ENCODE measurements at places on chromosomes 5 and 9.
A peak's percentile ranks its signal among the peaks of the same experiment; 100 is the strongest.

DNA sequence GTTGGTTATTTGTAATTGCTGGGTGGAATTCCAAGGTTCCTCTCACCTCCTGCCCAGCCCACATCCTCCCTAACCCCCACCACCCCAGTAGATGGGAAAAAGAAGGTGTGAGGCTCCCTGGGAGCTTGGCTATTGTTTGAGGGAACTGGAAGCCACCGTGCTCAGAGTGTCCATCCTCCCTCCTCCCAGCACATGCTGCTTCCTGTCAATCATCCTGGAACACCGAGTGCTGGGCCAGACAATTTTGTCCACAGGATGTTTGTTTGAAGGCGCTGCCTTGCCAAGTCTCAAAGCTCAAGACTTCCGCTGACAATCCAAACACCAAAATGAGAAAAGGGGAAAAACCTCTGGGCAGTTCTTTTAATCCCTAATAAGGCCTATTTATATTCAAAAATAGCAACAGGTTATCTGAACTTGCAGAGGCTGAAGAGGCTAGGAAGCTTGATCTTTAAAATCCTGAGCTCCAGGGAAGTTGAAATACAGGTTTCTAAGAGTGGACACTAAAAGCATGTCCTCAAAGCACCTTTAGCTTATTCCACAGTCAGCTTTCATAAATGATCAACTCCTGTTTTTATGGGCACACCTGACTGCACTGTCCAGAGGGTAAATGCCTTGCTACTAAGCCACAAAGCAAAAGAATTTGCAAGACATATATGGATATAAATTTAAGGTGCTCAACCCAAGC lies 286.7 kb downstream of the NFIB start:
- no peak overlapping the region for H3K27ac ChIP-seq
- H3K4me1 ChIP-seq = 0 out of 2 replicates have a peak, but pooled peaks cover 3% of the 10 kb centered on the region
- H3K36me3 ChIP-seq = no peaks in the 10 kb centered on the region
- H3K27me3 ChIP-seq = no peaks in the 10 kb centered on the region
- DNase-seq = no peak

- H3K36me3 ChIP-seq = no peaks in the 10 kb centered on the region
- H3K4me3 ChIP-seq = no peak overlapping the region
- H3K27ac ChIP-seq = no peak overlapping the region
These were observed 208.0 kb upstream of the PDE4D start for GRCh38 chr5:60101573-60101972.

DNA sequence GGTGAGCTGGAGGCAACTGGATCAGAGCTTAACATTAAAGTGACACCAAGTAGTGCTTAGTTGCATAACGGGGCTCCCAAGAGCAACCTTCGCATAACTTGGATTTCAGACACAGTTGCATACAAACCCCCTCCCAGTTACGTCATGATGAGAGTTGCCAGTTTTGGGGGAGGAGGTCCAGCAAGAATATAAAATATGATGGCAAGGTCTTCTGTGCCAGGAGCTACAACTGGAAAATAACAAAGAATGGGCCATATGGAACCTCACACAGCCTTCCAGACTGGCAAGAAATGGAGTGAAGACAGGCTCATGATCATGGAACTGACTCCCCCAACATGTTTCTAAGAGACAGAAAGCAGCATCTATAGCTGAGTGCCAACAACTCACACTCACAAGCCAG lies 8.5 kb downstream of the SPOCK1 start:
- no peaks in the 10 kb centered on the region for H3K36me3 ChIP-seq
- H3K27ac ChIP-seq = no peak overlapping the region
- DNase-seq = no peak
- H3K4me3 ChIP-seq = no peak overlapping the region
- H3K27me3 ChIP-seq = no peaks in the 10 kb centered on the region

- no peak within 1 kb of the TSS for H3K4me3 ChIP-seq
- H3K36me3 ChIP-seq = no peaks in the 10 kb centered on the region
- no peak within 1 kb of the TSS for H3K27ac ChIP-seq
- no peak for DNase-seq
- no peaks in the 10 kb centered on the region for H3K27me3 ChIP-seq
- H3K4me1 ChIP-seq = no peaks in the 10 kb centered on the region
These were observed at the start of the genes BHMT2 and DMGDH for GRCh38 chr5:79069488-79070349. TSS of gene BHMT2 (plus strand) at chr5:79069767. CDS start at chr5:79069783, 16 bp downstream. TSS of gene DMGDH (minus strand) at chr5:79069674. CDS start at chr5:79069620, 54 bp downstream.

DNA sequence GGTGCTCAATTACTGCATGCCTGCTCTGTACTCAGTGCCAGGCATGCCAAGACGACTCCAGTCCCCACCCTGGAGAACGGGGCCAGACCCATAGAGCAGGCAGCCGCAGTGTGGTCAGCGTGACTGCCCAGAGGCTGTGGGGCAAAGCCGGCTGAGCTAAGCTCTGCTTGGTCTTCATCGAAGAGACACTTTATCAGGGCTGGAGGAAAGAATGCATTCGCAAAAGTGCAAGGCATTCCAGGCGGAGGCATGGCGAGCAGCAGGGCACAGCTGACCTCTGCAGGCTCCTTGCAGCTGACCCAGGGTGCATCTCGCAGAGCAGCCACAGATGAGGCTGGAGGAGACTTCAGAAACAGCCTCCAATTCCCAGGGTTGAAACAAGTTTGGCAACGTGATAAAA lies 13.6 kb downstream of the MED27 start:
- no peak for DNase-seq
- no peaks in the 10 kb centered on the region for H3K27me3 ChIP-seq
- no peaks in the 10 kb centered on the region for H3K4me1 ChIP-seq
- no peaks in the 10 kb centered on the region for H3K36me3 ChIP-seq
- H3K27ac ChIP-seq = no peak overlapping the region
- H3K4me3 ChIP-seq = no peak overlapping the region

DNA sequence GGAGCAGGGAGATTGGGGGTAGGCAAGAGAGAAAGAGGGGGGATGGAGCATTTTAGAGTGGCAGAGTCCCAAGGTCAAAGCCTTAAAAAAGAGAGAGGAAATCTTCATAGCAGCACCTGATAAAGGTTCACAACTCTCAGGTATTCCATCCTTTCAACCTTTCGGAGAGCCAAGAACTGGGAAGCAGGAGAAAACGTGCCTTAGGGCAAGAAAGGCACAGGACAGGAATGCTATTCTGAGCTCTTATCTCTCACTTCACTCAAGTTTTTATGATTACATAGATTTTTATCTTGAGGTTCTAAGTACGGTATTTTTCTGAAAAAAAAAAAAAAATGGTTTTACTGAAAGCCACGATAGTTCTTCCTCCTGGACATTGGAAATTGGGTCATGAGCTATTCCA lies 34.5 kb upstream of the SMAD5 start:
- H3K4me3 ChIP-seq = no peak overlapping the region
- H3K4me1 ChIP-seq = peaks cover 7% of the 10 kb centered on the region
- H3K27ac ChIP-seq = no peak overlapping the region
- DNase-seq = no peak
- no peaks in the 10 kb centered on the region for H3K36me3 ChIP-seq

- H3K27ac ChIP-seq = no peak within 1 kb of the TSS
- DNase-seq = no peak
- H3K27me3 ChIP-seq = peaks cover 24% of the 10 kb centered on the region
- no peaks in the 10 kb centered on the region for H3K4me1 ChIP-seq
These were observed at the start of gene RORB for GRCh38 chr9:74496819-74497747. TSS of gene RORB (plus strand) at chr9:74497335. CDS start at chr9:74497977, 642 bp downstream.

GRCh38 chr9:42388846-42389245 lies 205.4 kb downstream of the SPATA31A6 start:
- no peak overlapping the region for H3K4me3 ChIP-seq
- H3K27ac ChIP-seq = no peak overlapping the region
- H3K27me3 ChIP-seq = no peaks in the 10 kb centered on the region
- no peak for DNase-seq
- no peaks in the 10 kb centered on the region for H3K36me3 ChIP-seq

DNA sequence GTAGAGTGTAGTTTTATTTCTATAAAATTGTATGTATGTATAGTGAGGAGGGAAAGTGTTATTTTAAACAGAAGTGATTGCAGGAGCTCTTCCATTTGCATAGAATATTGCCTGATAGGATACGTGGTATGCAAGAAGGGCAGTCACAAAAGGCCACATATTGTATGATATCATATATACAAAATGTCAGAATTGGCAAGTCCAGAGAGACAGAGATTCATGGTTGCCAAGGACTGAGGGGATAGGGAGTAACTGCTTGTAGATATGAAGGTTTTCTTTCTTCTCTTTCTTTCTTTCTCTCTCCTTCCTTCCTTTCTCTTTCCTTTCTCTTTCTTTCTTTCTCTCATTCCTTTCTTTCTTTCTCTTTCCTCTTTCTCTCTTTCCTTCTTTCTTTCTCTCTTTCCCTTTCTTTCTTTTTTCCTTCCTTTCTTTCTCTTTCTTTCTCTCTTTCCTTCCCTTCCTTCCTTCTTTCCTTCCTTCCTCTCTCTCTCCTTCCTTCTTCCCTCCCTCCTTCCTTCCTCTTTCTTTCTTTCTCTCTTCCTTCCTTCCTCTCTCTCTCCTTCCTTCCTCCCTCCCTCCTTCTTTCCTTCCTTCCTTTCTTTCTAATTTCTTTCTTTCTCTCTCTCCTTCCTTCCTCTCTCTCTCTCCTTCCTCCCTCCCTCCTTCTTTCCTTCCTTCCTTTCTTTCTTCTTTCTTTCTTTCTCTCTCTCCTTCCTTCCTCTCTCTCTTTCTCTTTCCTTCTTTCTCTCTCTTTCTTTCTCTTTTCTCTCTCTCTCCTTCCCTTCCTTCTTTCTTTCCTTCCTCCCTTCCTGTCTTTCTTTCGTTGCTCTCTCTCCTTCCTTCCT lies 24.5 kb upstream of the WDR38 start:
- no peaks in the 10 kb centered on the region for H3K27me3 ChIP-seq
- no peaks in the 10 kb centered on the region for H3K4me1 ChIP-seq
- no peak for DNase-seq
- H3K4me3 ChIP-seq = no peak overlapping the region
- H3K36me3 ChIP-seq = no peaks in the 10 kb centered on the region

DNA sequence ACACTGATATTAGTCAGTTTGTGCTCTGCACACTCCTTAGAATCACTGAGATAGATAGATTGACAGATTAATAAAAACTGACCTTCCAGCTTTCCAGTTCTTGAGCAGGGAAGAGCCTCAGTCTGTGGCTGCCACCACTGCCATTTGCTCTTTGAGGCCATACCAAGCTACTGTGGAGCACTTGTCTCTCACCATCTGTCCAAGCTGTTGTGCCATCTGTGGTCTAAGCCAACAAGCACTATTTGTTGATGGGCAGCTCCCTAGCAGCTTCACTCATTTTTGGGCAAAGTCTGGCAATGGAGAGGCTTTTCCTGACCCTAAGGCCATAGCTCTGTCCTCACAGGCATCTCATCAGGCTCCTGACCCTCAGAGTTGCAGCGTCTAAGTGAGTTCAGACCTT lies 30.4 kb downstream of the HTR1A start:
- H3K27me3 ChIP-seq = no peaks in the 10 kb centered on the region
- no peak overlapping the region for H3K27ac ChIP-seq

DNA sequence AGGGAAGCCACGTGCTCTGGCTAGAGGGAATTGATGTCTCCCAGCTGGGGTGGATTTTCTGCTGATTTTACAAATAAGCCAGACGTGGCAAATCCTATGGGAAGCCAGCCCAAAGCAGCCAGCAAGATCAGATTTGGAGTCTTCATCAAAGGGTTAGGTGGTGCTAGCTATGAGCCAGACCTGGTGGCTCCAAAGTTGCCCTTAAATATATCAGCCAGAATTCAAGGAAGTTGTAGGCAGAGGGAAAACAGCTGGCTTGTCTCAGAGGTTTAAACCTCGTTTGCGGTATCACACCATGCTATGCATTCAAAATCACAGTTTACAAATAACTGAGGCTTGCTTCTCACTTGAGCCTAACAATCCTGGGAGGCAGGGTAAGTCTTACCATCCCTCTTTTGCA lies 313.2 kb downstream of the MLLT3 start:
- H3K27me3 ChIP-seq = no peaks in the 10 kb centered on the region
- H3K27ac ChIP-seq = no peak overlapping the region
- no peaks in the 10 kb centered on the region for H3K36me3 ChIP-seq
- H3K4me3 ChIP-seq = no peak overlapping the region
- DNase-seq = no peak
- peaks cover 2% of the 10 kb centered on the region for H3K4me1 ChIP-seq

DNA sequence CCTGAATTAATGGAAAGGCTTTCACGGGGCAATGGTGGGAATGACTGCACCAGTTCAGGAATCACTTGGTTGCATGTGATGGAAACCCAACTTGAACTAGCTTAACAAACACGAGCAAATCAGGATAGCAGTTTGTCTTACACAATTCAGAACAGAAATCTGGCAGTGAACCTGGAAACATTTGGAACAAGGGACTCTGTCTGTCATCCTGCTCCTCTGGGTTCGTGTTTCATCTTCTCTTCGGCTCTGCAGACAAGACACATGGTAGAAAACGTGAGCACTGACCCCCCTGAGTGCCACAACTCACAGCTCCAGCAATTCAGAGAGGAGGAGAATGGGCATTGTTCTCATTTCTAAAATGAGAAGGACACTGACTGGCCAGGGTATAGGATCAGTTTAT lies 218.1 kb upstream of the NREP start:
- H3K27ac ChIP-seq = no peak overlapping the region
- no peaks in the 10 kb centered on the region for H3K36me3 ChIP-seq
- no peak for DNase-seq
- H3K27me3 ChIP-seq = no peaks in the 10 kb centered on the region

GRCh38 chr9:70947511-70947910 lies 173.9 kb downstream of the TRPM3 start:
- H3K36me3 ChIP-seq = no peaks in the 10 kb centered on the region
- DNase-seq = no peak
- H3K4me3 ChIP-seq = no peak overlapping the region
- no peaks in the 10 kb centered on the region for H3K4me1 ChIP-seq
- no peaks in the 10 kb centered on the region for H3K27me3 ChIP-seq

- H3K4me3 ChIP-seq = no peak overlapping the region
- peak; percentile 16 for DNase-seq
- no peaks in the 10 kb centered on the region for H3K27me3 ChIP-seq
- H3K27ac ChIP-seq = no peak overlapping the region
- no peaks in the 10 kb centered on the region for H3K36me3 ChIP-seq
- peaks cover 2% of the 10 kb centered on the region for H3K4me1 ChIP-seq
These were observed 7.5 kb upstream of the ERAP2 start for GRCh38 chr5:96868603-96869371.

GRCh38 chr9:18684593-18685317 lies 210.8 kb downstream of the ADAMTSL1 start:
- H3K4me1 ChIP-seq = no peaks in the 10 kb centered on the region
- no peaks in the 10 kb centered on the region for H3K27me3 ChIP-seq
- H3K36me3 ChIP-seq = no peaks in the 10 kb centered on the region
- DNase-seq = no peak
- H3K27ac ChIP-seq = no peak overlapping the region

GRCh38 chr5:151679421-151680155 lies 7.1 kb downstream of the SPARC start:
- H3K27ac ChIP-seq = no peak overlapping the region
- H3K27me3 ChIP-seq = no peaks in the 10 kb centered on the region
- peaks cover 7% of the 10 kb centered on the region for H3K4me1 ChIP-seq
- no peak for DNase-seq
- H3K36me3 ChIP-seq = no peaks in the 10 kb centered on the region

DNA sequence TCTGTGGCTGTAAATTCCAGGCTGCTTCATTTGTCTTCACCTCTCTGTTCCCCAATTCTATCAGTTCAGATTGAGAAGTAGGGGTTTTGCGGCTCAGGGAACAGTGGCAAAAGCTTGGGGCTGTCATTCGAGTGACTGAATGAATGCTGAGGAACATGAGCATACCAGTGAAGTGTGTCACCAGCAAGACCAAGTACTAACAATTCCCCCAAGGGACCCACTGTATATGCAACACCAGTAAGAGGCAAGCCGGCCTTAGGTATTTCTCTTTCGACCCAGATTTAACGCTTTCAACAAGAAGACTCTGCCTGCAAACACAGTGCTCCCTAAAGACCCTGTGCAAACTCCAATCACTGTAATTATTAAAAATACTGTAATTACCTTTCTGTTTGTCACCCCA lies 25.8 kb downstream of the KLHL3 start:
- H3K4me1 ChIP-seq = no peaks in the 10 kb centered on the region
- DNase-seq = no peak
- no peaks in the 10 kb centered on the region for H3K27me3 ChIP-seq
- 0 out of 2 replicates have a peak, but pooled peaks cover 5% of the 10 kb centered on the region for H3K36me3 ChIP-seq
- H3K27ac ChIP-seq = no peak overlapping the region

Measured in iPS DF 6.9 (cell line).